ENCODE measurements at places on chromosomes 3 and 15.

DNA sequence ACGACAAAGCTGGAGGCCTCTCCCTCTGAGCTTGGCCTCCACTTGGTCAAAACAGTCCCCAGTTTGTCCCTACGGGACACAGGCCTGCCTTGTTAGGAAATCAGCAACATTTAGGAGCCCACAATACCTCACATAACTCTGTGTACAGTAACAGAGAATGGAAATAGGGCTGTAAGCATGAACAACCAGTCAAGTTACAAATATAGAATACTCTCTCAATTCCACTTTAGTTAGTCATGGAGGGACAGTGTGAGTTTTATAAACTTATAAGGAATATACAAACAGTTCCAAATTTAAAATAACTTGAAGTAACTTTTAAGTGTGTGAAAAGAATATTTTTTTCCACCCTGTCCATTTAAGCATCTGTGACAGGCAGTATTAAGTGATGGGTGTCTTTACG is 129.4 kb downstream of the PGPEP1L start:
- no peak for DNase-seq

GRCh38 chr3:100993309-100993708 is at the start of gene ABI3BP:
Gene ABI3BP, minus strand, starts transcription at chr3:100993421. Its CDS starts 37 bp downstream, at chr3:100993384.
- DNase-seq = no peak

- no peak for DNase-seq
These were observed 1.6 kb upstream of the GBE1 start for GRCh38 chr3:81763001-81763400.

- DNase-seq = no peak
These were observed 502 bp upstream of the TIMP4 start for GRCh38 chr3:12159227-12159601.

DNA sequence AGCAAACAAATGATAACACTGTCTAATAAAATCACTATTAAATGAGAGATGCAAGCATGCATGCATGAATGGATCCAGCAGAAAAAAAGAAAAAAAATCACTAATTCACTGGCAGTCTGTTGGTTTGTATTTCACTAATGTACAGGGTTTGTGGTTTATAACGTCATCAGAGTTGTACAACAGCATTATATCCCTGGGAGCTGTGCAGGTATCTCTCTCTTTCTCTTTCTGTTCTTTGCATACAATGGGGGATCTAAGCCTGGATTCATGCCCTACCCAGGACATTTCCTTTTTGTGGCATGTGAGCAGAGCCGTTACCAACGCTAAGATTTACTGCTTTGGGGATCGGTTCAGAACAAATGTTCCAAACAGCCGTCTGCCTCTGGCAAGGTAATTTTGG is 229.5 kb downstream of the SOX2 start:
- no peak for DNase-seq

DNA sequence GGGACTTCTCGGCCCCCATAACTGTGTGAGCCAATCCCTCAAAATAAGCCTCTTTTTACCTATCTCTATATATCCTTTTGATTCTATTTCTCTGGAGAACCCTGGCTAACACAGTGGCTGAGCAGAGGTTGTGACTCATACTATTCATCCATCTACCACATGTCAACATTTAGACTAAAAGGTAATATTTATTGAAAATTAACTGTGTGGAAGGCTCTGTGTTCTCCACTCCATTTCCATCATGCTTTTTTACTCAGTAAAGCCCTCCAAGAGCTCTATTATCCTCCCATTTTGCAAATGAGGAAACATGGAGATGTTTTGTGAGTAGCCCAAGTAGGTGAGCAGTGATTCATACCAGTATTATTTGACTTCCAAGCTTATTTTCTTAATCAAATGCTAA is 217.9 kb upstream of the DCBLD2 start:
- no peak for DNase-seq

DNA sequence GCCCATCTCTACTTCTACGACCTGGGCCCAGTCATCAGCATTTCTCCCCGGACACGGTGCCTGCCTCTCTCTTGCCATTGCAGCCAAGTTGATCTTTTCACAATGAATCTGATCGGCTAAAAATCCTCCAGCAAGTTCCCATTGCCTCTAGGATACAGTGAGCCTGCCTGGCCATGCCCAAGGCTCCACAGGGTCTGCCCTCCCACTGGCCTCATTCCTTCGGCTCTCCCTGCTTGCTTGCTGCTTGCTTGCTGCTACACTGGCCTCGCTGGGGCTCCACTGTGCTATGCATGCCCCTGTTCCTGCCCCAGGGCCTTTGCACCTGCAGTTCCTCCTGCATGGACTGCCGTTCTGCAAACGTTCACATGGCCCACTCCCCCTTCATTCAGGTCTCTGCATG is 2.0 kb downstream of the ABTB1 start:
- DNase-seq = no peak

- DNase-seq = no peak
These were observed 7.0 kb downstream of the TF start for GRCh38 chr3:133753107-133753778.

GRCh38 chr3:135598597-135598996 is 366.9 kb upstream of the PPP2R3A start:
- no peak for DNase-seq

- no peak for DNase-seq
These were observed 4.9 kb downstream of the CADPS start for GRCh38 chr3:62870321-62870720.

DNA sequence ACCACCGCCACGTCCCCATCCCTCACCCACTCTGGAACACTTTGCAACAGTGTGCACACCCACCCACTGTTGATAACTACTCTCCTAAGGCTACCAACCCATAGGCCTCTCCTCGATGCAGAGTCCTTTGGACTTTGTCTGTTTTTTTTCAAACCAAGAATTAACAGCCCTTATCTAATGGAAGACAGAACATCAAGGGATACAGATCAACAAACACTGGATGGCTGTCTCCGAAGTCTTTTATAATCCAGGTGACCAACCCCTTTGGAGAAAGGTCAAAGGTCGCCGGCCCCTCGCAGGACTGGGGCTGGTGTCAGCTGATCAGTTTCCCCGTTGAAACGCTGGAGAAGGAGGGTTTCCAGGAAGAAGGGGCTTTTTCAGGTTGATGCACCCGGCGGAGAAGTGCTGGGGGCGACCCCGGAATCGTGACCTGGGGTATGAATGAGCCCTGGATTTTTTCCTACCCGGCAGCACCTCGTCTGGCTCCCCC is 532 bp downstream of the B4GALT4 start:
- no peak for DNase-seq

DNA sequence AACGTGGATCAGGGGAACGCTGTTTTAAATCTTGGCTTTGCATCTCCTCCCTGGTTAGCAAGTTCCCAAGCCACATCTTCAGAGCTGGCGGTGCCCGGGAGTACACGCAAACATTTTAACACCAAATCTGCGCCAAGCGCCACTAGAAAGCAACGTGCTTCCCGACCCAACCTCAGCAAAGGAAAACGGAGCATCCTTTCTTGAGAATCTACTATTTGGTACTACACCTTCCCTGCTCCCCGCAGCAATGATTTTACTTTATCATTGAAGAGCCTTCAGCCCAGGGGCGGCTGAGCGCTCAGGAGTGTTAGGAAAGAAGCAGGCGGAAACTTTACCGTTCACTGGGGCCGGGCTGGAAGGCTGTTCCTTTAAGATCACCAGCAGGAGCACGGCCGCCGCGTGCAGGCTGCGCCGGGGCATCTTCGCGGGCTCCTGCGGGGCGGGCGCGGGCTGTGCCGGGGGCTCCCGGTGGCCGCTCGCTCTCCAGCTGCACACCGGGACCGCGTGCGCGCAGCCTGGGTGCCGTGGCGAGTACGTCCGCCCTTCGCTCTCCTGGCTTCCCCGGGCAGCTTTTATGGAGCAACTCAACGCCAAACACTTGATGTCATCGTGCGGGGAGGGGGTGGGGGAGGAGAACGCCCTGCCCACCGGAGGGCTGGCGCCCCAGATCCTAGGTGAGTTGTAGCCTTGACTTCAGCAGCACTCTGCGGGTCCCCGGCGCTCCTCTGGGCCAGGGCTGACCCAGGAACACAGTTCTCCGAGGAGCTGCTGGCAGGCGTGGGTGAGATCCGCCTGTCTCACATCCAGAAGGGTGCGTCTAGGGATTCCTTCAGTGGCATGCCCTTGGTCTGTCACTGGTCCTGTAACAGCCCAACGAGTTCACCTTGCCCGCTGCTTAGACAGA is at the start of gene CA12:
Gene CA12 (minus strand): TSS at position 546 of the 904 bp plus-strand sequence. CDS start 126 bp downstream, at position 420.
- DNase-seq = no peak

DNA sequence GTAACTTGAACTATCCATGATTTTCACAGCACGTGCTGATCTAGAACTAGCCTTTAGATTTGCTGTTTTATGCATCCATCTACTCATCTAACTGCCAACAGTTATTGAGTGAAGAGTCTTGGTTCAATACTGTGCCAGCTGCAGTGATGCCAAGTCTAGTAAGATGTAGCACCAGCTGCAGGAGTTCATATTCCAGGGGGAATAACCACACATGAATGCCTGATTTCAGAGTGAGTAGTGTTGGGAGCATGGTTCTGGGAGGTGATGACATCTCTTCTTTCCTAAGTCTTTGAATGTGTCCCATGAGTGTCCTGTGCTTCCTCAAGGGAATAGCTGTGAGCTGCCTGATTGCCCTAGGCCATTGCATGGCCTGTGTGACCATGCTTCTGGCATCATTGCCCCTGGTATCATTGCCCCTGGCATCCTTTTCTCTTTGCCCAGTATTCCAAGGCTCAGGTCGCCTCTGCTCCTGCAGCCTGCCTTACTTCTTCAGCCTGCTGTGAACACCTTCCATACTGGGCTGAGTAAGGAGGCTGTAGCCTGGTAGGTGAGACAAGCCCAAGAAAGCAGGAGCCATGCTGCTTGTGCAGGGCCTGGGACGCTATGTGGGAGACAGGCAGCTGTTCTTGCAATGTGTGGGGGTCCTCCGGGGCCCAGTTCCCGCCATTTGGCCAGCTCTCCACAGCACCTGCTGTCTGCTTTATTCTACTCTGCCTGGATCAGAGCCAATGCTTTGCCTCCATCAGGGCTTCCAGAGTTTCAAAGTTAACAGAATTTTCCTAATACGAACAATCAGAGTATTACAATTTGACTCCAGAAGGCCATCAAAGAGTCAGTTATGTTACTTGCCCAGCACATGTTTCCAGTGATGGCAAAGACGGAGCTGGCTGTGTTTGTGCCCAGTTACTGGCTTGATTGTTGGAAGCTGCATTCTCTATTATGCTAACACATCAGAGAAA is 73.2 kb downstream of the CLSTN2 start:
- no peak for DNase-seq

DNA sequence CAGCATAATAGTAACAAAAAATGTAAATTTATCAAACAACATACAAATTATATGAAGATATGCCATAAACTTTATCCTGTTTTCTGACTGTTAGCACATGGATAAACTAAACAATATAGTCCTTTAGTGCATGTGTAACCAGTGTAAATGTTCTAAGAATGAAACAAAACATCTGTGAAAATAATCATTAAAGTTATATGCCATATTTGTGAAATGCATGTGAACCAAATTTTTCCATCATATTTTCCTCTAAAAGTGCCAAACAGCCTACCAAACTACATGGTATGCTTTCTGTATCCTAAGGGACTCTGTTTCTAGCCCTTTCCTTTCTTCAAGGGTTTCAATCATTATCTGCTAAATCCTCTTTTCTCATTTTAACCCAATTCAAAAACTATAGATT is 23.9 kb upstream of the RSL24D1 start:
- DNase-seq = no peak

- no peak for DNase-seq
These were observed 86.9 kb downstream of the ZNF609 start for GRCh38 chr15:64547275-64547674.

DNA sequence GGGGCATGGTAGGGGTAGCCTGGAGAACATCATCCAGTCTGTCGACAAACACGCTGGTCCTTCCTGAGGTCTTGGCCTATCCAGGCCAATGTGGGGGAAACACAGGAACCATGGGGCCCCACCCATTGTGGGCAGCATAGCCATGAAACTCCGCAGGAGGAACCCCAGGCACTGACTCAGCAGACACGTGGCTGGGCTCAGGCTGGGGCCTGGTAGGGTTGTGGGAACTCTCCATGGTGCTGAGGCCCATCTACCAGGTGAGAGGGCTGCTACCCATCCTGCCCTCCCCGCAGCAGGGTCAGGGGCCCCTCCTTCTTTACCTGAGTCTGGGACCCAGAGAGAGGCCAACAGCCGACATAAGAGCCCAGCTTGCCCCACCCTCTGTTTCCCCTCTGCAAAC is 22.6 kb upstream of the CACNA2D2 start:
- DNase-seq = peak; percentile 6

- DNase-seq = no peak
These were observed 105.6 kb downstream of the FBLN2 start for GRCh38 chr3:13654330-13655060.

GRCh38 chr15:23642413-23643044 is 5.1 kb downstream of the MAGEL2 start:
- DNase-seq = no peak

DNA sequence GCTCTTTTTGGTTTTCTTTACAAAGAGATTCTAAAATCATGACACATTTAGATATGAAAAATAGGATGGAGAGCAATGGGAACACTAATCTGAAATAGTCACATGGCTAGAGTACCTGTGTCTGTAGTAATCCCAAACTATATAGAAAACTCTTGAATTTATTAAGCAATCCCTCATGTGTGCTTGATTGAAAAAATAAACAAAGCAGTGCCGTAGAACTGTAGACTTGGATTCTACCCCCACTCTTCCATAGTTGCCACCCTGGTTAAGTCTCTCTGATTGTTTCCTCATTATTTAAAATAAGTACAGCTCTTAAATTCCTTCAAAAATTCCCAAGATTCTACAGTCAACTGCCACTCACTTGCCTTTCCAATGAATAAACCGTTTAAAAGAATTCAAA is 58.9 kb upstream of the ACTC1 start:
- DNase-seq = no peak
